ENCODE measurements at places on chromosomes 2 and 18.
A peak's percentile ranks its signal among the peaks of the same experiment; 100 is the strongest.

DNA sequence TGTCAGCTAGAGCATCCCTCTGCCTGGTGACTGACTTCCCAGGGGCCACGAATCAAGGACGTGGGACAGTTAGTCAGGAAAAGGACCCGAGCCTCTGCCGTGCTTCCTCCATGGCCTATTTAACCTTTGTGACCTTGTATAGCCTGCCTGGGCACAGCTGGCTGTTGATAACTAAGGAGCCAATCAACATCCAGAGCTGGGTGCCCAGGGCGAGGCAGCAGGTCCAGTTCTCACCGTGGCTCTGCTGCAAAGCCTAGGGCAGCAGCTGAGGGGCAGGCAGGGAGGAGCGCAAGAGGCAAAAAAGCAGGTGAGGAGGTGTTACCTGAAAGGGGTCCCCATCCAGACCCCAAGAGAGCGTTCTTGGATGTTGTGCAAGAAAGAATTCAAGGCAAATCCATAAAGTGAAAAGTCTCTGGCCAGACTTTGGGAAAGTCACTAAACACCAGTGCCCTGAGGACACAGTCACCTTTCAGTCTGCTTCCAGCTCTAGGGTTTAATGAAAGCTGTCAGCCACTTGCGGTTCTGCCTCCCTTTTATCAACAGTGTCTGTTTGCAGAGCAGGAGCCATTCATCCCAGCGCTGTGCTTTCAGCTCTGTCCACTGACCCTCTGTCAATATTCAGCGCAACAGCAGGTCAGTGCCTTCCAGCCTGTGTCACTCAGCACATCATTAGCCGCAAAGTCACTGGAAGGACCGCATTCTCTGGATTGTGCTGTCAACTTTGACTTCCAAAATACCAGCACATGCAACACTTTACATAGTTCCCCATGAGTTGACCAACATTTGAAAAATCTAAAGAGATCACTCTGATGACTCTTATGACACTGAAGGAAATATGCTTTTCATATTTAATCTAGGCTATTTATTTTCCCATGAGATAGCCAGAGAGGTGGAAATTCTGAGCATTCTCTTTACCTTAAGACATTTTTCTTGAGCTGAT lies 38.6 kb upstream of the ASAP2 start:
- no peak for DNase-seq

GRCh38 chr2:60109744-60110143 lies 443.7 kb downstream of the BCL11A start:
- no peak for DNase-seq

DNA sequence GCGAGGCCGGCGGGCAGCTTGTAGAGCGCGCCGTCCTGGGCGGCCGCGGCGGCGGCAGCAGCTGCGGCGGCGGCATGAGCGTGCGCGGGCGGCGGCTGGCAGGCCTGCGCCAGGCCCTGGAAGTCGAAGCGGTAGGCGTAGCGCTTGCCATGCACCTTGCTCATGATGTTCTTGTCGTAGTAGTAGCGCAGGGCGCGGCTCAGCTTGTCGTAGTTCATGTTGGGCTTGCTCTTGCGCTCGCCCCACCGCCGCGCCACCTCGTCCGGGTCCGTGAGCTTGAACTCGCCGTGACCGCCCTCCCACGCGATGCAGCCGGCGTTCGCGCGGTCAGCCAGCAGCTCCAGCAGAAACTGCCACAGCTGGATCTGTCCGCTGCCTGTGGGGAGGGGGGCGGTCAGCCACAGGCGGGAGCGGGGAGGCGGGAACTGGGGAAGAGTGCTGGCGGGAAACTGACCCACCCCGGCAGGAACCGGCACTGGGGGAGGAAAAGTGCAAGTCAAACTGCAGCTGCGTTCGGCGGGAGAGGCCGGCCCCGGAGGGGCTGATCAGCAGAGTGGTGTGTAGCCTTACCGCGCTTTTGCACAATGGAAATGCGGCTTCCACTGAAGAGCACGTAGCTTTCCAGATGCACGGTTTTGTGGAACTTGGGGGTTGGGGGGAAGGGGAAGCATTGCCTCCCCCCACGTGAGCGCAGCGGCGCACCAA lies 3.0 kb downstream of the FEV start:
- peak; percentile 35 for DNase-seq

DNA sequence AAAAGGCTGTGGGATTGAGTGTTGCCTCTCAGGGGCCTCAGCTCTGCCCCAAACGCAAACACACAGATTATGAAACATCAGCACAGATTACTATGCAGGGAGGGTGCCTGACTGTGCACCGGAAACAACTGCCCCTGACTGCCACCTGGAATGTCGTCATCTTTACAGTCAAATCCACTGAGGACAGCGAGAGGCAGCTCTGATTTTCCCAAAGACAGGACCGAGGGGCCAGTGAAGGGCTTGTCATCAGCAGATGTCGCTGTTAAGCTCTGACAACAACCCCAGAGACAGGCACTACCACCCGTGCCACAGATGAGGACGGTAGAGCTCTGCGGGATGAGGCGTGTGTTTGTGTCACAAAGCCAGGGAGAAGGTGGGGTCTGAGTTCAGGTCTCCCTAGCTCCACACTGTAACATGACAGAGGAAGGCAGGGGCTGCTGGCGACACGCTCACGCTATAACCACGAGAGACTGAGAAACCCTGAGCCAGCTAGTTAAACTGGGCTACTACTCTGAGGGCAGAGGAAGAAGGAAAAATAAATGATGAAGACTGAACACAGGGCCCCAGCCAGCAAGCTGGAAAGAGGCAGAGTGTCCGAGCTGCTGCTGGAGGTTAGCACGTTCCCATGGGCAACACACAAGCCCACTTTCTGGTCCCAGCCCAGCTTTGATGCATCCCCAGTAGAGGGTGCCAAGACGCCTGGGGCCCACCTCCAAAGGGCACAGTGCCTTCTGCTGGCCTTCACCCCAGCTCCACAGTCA lies 47.0 kb downstream of the PARD6G start:
- no peak for DNase-seq

DNA sequence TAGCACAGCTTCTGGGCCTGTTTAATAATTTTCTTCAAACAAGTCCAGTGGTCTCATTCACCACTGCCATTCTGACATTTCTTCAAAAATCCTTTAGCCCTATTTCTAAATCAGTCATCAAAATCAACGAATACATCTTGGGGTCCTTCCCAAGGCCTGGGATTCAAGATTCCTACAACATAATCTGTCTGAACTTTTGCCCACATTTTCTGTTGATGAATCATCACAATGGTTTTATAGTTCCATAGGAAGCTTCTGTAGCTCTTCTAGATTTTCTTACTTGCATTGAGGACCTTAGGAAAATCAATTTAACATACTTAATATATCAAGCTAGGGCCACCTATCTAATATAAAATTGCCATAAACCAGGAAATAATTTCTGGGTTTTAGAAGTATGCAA lies 811.8 kb upstream of the ACVR2A start:
- no peak for DNase-seq

DNA sequence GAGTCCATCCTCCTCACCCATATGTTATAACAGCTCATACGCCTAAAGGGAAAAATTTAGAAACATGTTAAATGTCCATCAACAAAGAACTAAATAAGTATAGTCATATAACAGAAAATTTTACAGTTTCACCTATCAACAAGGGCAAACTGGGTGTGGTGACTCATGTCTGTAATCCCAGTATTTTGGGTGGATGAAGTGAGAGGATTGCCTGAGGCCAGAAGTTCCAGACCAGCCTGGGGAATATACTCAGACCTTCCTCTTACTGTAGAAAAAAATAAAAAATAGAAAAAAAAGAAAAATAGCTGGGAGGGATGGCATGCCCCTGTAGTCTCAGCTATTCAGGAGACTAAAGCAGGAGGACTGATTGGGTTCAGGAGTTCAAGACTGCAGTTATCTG lies 48.3 kb upstream of the GULP1 start:
- no peak for DNase-seq

- DNase-seq = no peak
Measured at GRCh38 chr2:238563551-238563950, 136.8 kb downstream of the ASB1 start.

DNA sequence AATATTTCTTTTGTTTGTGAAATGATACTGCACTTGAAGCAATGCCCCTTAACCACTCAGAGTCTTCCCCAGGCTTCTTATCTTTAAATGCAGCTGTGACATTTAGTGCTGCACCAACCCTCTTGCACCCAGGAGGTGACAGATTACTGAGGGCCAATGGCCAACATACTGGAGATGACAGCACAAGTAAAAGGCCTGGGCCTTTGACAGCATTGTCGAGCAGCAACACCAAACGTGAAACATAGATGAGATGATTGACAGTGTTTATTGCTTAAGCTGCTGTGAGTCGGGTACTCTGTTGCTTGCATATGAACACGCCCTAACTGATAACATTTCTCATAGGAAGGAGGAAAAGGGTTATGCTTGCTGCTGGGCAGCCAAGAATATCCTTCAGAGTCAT lies 80.3 kb downstream of the THNSL2 start:
- no peak for DNase-seq

DNA sequence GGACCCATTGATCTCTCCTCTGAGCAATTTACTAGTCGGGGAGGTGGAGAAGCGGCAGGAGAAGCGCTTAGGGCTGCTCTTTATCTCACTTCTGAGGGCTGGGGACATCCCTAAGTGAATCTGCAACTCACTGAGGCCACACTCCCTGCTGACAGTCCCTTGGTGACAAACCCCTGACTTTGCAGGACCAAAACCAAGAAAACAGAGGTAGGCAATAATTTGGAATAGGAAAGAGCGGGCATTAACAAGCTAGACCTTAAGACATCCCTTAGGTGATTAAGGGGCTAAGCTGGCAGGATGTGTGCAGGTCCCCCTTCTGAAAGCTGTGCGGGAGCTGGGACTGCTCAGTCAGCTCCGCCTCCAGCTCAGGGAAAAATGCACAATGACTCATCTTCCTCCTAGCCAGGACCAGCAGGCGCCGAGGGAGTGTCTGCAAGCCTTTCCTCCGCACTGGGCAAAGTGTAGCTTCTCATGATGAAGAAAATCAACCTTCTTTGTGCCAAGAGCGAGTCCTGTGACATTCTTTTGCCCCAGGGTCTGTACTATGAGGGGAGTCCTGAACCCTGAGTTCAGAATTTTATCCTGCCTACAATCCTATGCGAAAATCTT lies 63.3 kb downstream of the BOD1L2 start:
- no peak for DNase-seq

DNA sequence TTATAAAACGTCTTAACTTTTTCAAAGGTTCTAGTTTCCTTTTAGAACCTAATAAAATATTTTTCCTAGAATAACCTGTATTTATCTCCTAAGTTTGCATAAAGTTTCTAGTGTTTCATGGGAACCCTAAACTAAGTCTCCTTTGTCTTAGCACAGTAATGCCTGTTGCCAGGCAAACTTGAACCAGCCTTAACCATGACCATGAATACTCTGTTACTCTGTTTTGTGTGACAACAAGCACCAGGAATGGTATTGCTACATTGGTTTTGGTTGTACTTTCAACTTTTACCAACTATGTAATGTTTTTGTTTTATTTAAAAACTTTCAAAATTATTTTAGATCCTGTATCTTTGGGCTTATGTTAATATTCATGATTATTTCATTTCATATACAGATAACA lies 137.6 kb downstream of the CERS6 start:
- DNase-seq = no peak

- no peak for DNase-seq
Measured at GRCh38 chr2:167509586-167509985, 621.3 kb downstream of the XIRP2 start.

- DNase-seq = no peak
Measured at GRCh38 chr2:7852546-7852945, 829.3 kb upstream of the ID2 start.

GRCh38 chr2:86649119-86649947 lies 25.7 kb upstream of the RNF103 start:
- no peak for DNase-seq

DNA sequence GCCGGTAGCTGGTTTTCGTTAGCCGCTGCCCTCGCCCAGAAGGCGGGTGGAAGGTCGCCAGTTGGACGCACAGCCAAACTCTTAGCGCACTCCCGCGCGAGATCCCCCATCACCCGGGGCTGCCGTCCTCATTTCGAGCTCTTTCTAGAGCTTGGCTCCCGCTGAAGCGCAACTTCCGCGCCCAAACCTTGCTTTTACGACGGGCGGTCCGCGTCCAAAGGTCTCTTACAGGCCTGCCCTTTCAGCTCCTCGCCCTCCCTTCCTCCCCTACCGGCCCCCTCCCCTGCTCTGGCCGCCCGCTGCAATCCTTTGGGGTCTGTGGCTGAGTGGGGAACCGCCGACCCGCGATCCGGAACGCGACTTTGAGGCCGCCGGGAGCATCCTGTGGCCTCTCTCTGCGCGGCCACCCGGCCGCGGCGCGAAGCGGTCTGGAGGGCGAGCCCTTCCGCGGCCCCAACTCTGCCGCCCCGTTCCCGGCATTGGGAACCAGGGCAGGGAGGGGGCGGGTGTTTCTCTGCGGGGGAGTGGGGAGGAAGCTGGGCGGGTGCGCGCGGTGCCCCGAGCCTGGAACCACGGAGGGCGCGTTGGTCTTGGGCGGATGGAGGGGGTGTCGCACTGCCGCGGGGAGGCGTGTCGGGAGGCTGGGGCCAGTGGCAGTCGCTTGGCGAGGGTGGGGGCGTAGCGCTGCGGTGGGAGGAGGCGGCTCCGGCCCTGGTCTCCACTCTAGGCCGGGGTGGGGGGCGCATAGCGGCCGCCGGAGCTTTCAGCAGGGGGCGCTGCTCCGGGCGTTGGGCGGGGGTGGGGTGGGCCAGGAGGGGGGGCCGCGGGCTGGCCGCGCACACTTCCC lies at the start of gene GDF7:
Gene GDF7 (plus strand): TSS at position 841 of the 847 bp plus-strand sequence. CDS start 96 bp downstream, outside the sequence.
- peak; percentile 25 for DNase-seq

- no peak for DNase-seq
Measured at GRCh38 chr2:42786561-42787345, 5.6 kb downstream of the HAAO start.

GRCh38 chr2:169221745-169222369 lies 140.5 kb downstream of the LRP2 start:
- no peak for DNase-seq

DNA sequence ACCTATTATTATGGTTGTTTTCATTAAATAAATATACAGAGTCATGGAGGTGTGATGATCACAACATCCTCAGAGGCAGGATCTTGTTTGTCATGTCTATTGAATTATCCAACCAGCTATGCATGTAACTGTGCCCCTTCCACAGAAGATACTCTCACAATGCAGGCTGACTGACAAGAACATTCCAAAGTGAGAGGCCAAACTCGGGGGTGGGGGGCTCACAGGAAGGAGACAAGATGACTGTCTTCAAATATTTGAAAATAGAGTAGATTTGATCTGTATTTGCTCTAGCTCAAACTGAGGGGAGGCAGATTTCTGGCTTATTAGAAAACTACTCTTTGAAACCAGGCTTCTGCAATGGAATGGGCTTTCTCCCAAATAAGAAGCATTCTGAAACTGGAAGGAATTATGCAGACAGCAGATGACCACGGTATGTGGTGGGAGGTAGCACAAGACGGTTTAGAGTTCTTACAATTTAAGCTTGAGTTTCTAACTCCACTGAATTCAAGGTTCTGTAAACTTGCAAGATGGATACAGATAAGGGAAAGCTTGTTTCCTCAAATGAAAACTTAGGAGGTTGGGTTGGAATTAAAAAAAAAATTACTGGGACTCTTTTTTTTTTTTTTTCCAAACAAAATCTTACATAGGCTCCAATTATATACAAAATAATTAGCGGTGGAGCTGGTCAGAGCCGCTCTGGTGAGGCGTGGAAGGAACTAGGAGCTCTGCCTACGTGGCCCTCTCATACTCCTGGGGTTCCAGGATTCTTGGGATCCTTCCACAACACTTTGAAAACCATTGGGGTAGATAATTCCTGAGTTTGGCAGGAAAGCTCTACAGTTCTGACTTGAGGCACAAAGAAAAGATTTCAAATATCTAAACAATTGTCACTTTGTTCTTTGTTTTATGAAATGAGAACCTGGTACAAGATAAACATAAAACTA lies 79.3 kb downstream of the PLA2R1 start:
- no peak for DNase-seq
